ENCODE measurements at places on chromosomes 11 and 22.

GRCh38 chr11:69040581-69041260 is 8.0 kb upstream of the TPCN2 start:
- no peak for DNase-seq

GRCh38 chr11:86596861-86597586 is 75.4 kb downstream of the ME3 start:
- no peak for DNase-seq

DNA sequence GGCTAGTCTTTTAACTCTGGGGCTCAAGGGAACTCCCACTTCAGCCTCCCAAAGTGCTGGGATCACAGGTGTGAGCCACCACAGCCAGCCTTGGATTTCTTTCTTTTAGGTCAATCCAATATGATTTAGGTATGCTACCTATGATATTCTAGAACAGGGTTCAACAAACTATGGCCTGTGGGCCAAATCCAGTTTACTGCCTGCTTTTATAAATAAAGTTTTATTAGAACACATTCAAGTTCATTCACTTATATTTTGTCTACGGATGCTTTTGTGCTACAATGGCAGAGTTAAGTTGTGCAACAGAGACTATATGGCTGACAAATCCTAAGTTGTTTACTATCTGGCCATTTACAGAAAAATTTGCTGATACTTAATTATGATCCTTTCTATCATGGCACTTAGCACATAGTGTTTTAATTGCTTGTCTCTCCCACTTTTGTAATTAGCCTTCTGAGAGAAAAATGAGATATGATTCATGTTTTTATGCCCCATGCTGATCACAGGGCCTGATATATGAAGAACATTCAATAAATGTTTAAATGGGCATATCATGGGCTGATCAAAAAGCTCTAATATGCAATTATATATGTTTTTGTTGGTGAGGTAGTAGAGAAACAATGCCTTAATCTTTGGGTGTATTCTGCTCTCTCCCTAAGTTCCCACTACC is 109.6 kb downstream of the STIM1 start:
- DNase-seq, result no peak

DNA sequence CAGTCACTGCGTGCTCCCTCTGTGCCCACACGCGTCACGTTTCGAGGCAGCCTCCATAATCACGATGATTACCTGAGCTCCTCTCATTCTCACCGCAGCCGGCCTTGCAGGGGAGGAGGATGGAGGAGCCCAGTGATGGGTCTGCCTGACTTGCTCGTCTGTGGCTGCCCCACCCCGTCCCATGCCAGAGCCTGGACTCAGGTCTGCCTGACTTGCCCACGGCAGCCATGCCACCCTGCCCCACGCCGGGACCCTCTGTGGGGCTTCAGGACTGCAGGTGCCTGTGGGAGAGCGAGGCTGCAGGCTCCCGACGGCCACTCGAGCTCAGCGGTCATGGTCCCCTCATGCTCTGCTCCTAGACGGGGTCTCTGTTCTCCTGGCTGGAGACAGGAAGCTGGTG is 1025.1 kb downstream of the BRD1 start:
- DNase-seq, result no peak

DNA sequence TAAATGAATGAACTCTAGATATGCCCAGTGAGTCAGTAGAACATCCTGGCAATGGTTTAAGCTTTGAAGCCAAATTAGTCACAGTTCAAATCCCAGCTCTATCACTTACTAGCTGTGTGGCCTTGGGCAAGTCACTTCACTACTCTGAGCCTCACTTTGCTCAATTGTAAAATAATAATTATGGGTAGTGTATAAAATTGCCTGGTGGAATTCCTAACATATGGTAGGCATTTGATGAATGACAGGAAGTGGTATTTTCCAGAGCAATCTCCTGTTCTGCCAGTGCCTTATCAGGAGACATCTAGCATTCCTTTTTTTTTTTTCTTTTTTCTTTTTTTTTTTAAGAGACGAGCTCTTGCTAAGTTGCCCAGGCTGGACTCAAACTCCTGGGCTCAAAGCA is 13.0 kb downstream of the SCN4B start:
- DNase-seq, result no peak

DNA sequence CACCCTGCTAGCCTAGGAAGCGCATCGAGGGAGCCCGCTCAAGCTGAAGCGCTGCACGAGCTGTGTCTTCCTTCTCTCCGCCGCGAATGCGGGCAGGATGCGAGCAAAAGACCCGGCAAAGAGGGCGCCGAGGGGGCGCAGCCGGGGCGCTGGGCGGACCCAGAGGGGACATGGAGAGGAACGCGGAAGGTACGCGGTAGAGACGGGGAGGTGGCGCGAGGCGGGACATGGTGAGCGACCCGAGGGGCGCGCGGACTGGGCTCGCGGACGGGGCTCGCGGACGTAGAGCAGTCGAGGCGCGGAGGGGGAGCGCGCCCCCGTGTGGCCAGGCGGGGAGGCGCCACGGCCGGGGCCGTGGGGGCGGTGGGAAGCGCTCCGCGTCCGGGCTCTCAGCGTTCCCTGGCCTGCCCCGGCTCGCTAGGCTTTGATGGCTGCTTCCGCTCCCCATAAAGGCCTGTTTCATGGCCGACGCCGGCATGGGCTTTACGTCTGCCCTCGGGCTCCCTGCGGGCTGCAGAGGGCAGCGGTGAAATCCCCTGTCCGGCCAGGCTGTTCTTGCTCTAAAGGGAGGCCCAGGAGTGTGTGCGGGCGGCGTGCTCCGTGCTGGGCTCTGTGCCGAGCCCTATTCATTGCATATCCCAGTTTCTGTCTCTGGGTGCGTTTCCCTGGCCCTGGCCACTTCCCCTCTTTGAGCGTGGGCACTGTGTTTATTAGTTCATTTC is 31.2 kb upstream of the TRIM29 start:
- no peak for DNase-seq

DNA sequence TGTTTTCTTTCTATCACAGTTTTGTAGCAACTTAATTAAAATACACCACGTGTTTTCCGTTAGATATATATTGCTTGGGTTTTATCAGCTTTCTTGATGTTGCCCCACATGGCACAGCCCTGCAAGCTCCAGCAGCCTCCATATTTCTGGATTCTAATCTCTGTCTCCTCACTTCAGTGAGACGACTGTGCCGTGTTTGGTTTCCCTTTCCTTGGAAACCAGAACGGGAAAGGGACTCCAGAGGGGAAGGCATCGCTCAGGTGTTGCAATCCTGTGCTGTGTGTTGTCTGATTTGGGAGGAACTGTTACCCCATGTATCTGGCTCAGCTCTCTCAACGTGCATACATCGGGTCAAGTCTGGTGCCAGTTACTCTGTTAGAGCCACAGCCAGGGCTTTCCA is 464.2 kb upstream of the B3GAT1 start:
- DNase-seq, result no peak

GRCh38 chr11:100574894-100575769 is 112.0 kb upstream of the ARHGAP42 start:
- no peak for DNase-seq

- DNase-seq, result no peak
Measured at GRCh38 chr11:2955906-2956476, 26.8 kb upstream of the PHLDA2 start.
